Left renal pelvis (tissue), 4 donors: ENCODE measurements at places on chromosomes 2 and 18. TPM values are rescaled to one million over a fixed set of nuclear protein-coding genes. Genes with fewer than 3 reads are reported as not detected.

- DNase-seq, result no peak
Measured at GRCh38 chr2:104752504-104752903, 101.4 kb upstream of the POU3F3 start.

- DNase-seq, result no peak
Measured at GRCh38 chr2:223599640-223600380, 2.4 kb downstream of the SCG2 start.

The PPP1R1C gene
- 2.9 TPM for polyA plus RNA-seq

- DNase-seq, result no peak
Measured at GRCh38 chr2:102463160-102463559, 9.9 kb upstream of the SLC9A4 start.

The ANO7 gene
- 0.85 TPM for polyA plus RNA-seq

GRCh38 chr18:57397440-57398132 is 37.6 kb upstream of the ONECUT2 start:
- DNase-seq, result no peak

The IL1A gene
- 0.61 TPM for polyA plus RNA-seq

The LONRF2 gene
- 3.0 TPM for polyA plus RNA-seq

DNA sequence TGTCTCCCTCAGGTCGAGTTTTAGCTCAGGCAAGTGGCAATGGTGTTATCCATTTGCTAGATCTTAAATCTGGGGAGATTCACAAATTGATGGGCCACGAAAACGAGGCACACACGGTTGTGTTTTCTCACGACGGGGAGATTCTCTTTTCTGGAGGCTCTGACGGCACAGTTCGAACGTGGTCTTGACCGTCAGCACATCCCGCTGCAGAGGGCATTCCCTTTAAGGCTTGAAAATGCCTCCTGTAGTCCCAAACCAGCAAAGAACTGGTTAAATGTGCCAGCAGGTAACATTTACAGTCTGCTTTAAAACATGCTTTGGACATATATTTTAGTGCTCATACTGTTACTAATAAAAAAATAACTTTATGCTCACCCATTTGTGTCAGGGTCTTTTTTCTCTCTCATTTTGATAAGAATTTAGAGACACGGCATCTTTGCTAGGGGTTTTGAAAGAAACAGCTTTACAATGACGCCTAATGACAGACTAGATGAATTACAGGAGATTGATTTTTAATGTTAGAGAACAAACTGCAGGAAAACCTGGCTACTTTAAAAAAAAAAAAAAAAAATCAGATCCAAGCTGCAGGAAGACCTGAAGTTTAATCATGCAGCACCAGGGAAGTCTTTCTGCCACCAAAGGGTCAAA is 602 bp upstream of the VWC2L start:
- no peak for DNase-seq

DNA sequence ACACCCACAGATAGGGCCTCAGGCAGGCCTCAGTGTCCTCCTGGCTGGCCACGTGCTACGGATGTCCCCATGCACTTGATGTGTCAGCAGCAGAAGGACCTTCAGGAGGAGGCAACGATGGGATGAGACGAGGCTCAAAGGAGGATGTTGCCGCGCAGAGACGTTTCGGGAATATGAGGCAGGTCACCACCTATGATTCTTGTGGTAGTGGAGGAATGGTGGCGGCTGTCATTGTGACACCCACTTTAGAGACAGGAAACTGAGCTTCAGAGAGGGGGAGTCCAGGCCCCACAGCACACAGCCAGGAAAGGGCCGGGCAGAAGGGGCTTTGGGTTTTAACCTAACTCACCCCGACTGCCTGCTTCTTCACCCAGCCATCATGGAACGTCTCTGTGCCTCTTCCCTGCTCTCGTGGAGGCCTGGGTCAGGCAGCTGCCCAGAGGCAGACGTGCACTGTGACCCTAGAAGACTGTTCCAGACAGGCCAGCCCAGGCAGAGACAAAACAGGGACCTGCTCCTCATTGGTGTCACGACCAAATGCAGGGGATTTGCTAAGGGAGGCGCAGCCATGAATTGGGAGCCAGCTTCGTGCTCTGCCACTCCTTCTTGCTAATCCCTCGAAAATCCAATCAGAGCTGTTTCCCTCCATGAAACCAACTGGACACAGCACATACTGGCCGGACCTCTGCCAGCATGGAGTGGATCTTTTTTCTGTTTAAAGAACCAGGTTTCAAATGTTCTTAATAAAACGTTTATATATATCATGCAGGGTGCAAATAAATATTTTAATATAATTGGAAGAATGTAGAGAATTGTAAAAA is 169.2 kb downstream of the ASB1 start:
- no peak for DNase-seq

DNA sequence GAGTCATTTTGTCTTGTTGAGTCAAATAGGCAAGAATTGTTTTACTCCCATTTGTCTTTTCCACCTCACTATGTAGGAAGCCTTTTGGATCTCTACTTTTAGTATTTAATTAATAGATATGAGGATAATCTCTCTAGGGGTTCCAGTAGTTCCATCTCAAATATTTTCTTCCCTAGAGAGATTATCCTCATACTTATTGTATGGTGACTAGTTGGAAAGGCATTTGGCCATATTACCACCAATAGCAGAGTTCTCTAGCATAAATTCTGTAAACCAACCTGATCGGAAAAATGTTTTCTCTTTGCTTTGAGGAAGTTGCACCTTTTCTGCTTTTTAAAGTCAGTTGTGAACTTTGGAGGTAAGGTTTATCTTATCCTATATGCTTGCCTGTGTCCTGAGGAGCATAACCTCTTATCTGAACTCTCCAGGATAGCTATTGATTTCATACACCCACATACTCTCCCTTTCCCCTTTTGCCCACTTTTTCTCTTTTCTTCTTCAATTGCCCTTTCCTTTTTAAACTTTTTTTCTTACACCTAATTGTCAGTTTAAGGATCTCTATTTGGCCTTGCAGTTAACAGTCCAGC is 100.8 kb downstream of the GALNT1 start:
- no peak for DNase-seq

DNA sequence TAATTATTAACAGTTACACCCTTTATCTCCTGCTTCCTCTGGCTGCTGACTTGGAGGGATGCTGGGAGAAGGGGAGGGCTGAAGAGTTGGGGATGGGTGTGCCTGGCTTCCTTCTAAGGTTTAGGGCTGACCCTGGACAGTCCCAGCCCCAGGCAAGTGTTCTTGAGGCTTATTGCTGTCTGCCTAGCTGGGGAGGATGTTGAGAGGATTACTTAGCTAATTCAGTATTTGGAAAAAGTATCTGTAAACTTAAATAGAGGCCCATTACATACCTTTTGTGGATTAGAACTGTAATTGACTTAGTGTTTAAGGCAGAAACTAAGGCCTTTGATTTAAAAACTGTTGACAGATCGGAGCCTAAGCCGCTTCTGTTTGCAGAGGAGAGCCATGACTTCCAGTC is 67.6 kb downstream of the AGAP1 start:
- no peak for DNase-seq

GRCh38 chr2:97995026-97995733 is 568 bp downstream of the TMEM131 start:
- DNase-seq, result no peak

GRCh38 chr2:217512259-217512658 is 490.5 kb downstream of the TNS1 start:
- no peak for DNase-seq

GRCh38 chr2:38835990-38836389 is 39.7 kb downstream of the DHX57 start:
- no peak for DNase-seq

DNA sequence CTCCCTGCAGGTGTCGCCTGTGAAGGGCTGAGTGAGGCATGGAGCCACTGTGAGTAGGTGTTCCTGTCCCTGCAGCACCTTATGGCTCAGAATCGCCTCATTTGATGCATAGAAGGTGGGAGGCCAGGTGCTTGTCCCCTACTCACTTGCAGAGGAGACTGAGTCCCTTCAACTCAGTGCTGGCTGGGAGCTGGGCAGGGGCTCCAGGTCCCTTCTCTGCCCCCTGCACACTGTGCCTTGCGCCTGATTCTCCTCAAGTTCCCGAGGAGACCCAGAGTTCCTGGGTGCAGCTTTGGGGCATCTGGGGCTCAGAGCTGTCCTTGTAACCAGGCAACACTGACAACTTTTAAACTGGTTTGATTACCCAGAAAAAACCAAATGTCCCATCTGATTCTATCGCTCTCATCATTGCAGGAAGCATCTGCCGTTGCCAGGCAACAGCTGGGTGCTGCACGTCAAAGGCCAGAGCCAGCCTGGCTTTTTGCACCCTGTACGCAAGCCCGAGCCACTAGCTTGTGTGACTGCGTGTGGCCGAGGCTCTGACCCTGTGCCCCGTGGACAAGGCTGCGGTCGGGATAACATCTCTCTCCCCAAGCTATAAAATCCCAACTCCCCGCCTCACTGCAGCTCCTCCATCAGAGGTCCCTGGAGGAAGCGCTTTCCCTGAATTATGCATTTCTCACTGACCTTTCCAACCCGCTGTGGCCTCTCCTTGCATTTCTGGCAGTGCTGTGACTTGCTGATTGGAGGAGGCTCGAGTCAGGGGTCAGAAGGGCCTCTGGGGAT is 130.8 kb upstream of the HDAC4 start:
- DNase-seq, result no peak

GRCh38 chr18:64918851-64919250 is 770.0 kb upstream of the LINC00305 start:
- no peak for DNase-seq

DNA sequence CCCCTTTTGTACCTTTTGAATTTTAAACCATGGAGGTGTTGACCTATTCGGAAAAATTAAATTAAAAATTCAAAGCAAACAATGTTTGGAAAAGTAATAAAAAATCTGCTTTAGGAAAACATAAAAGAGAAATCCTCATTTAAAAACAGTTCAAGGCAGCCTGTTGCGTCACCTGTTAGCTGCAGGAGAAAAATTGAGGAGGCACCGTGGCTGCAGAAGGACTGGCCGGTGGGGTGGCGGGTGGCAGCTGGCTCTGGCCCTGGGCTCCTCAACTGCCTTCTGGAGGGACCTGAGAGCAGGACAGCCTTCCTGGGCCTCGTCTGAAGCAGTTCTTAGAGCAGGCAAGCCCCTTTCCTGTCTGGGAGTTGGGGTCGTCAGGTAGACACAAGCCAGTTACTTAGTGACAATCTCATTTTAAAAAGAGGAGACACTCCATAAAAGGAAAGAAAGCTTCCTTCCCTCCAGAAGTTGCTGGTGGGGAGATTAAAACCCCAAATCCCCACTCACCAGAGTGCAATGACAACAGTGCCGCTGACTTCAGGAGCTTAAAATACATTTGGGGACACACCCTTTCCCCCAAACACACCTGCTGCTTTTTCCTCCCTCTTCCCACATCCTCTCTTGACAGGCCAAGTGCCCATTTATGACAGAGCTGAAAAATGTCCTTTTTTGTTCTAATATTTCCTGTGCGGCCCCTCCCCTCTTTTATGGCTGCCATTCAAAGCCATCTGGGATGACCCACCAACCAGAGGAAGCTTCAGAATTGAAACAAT is 9.7 kb downstream of the ZBTB7C start:
- no peak for DNase-seq

GRCh38 chr2:69082430-69082997 is 69.5 kb downstream of the ANTXR1 start:
- DNase-seq, result peak; percentile 14

GRCh38 chr2:39266139-39266805 is 22.5 kb upstream of the CDKL4 start:
- DNase-seq, result no peak
